ENCODE measurements at places on chromosomes 5 and 9. TPM values are rescaled to one million over a fixed set of nuclear protein-coding genes. Genes with fewer than 3 reads are reported as not detected.
A peak's percentile ranks its signal among the peaks of the same experiment; 100 is the strongest.

ZBTB5 gene
- total RNA-seq = 33.8 TPM

FCN2 gene
- not detected for total RNA-seq

PRLR gene
- total RNA-seq = 6.3 TPM

RNF183 gene
- 1.9 TPM for total RNA-seq

ZBED3 gene
- 7.9 TPM for total RNA-seq

PRR7 gene
- total RNA-seq = 19.9 TPM

PCDHGB2 gene
- 16.6 TPM for total RNA-seq

GRCh38 chr5:73451224-73452130 is 2.9 kb upstream of the FOXD1 start:
- DNase-seq = peak; percentile 72
- peak overlapping the region; percentile 41 for H3K4me3 ChIP-seq
- H3K27me3 ChIP-seq = peaks cover 4% of the 10 kb centered on the region
- no peaks in the 10 kb centered on the region for H3K36me3 ChIP-seq

DNA sequence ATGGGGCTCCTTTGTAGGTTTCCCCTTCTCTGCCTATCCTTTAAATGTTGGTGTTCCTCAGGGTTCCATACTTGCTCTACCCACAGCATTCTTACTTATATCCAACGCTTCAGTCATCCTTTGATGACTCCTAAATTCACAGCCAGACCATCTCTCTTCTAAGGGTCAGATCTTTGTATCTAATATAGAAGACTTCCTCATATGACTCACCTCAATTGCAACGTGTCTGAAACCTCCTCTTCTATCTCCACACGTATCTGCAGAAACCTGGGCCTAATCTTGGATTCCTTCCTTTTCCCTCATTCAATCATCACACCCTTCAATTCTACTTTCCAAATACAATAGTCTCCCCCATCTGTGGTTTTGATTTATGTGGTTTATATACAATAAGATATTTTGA is 68.3 kb downstream of the HMGCR start:
- DNase-seq = no peak
- no peak overlapping the region for H3K4me3 ChIP-seq
- H3K4me1 ChIP-seq = no peaks in the 10 kb centered on the region
- no peak overlapping the region for H3K27ac ChIP-seq

- H3K4me3 ChIP-seq = no peak overlapping the region
- no peak for DNase-seq
- H3K36me3 ChIP-seq = no peaks in the 10 kb centered on the region
Observed at GRCh38 chr5:111255169-111255568, 31.0 kb downstream of the CAMK4 start.

DNA sequence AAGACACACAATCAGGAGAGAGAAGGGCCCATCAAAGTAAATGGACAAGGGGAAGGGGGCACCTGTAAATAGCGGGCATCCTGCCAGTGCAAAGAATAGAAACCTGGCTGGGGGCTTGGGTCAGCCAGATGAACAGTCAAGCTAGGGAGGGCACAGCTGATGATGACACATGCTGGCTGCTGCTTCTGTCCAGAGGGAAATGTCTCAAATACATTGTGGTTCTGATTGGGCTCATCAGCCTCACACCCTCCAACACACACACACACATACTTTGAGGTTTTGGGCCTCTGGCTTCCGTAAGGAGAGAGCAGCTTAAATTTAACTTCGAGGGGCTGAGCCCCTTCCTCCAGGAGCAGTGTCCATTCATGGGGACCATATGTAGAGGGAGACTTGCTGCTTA is 27.6 kb upstream of the SPATA31E1 start:
- no peaks in the 10 kb centered on the region for H3K36me3 ChIP-seq
- no peak overlapping the region for H3K4me3 ChIP-seq
- H3K27ac ChIP-seq = no peak overlapping the region
- H3K4me1 ChIP-seq = no peaks in the 10 kb centered on the region
- no peak for DNase-seq

GRCh38 chr5:67015541-67016191 is 180.9 kb downstream of the CD180 start:
- peaks cover 13% of the 10 kb centered on the region for H3K4me1 ChIP-seq
- H3K27ac ChIP-seq = peak overlapping the region; percentile 26
- no peak overlapping the region for H3K4me3 ChIP-seq
- no peaks in the 10 kb centered on the region for H3K36me3 ChIP-seq
- DNase-seq = no peak

DNA sequence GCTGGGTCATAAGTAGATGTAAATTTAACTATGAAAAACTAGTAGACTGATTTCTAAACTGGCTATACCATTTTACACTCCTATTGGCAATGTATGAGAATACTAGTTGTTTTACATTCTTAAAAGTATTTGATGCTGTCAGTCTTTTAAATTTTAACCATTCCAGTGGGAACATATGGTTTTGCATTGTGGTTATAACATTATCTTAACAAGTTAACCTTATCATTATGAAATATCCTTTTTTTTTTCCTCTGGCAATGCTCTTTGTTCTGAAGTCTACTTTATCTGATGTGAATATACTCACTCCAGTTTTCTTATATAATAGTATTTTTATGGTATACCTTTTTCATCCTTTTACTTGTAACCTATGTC is 548.9 kb upstream of the CLINT1 start:
- no peaks in the 10 kb centered on the region for H3K36me3 ChIP-seq
- no peaks in the 10 kb centered on the region for H3K27me3 ChIP-seq
- H3K4me1 ChIP-seq = no peaks in the 10 kb centered on the region
- H3K4me3 ChIP-seq = no peak overlapping the region
- no peak for DNase-seq

DNA sequence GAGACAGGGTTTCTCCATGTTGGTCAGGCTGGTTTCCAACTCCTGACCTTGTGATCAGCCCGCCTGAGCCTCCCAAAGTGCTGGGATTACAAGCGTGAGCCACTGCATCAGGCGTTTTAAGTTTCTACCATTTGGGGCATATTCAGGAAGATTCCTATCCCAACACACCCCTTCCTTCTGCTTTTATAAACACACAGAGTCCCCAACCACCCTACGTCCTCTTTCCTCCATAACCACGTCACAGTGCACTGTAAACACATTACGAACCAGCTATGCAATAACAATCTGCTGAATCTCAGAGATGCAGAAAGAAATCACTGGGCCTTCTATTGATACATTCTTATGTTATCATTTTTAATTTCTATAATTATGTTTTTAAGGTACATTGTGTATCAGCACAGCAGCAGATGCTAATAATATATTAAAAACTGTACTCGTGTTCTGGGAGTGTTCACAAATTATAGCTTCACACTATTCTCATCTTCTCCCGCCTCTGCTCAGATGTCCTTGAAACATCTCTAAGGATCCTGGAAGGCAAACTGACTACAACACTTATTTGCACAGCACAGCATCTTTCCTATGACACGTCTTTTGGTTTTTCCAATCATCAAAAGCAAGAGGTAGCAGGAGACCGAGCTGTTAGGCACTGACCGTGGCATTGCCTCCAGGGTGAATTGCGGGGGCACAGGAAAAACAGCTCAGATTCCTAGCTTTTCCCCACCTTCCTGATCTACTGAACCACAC is 60.2 kb downstream of the KCNIP1 start:
- no peak overlapping the region for H3K27ac ChIP-seq
- DNase-seq = no peak
- H3K36me3 ChIP-seq = no peaks in the 10 kb centered on the region
- H3K27me3 ChIP-seq = no peaks in the 10 kb centered on the region
- no peak overlapping the region for H3K4me3 ChIP-seq

DNA sequence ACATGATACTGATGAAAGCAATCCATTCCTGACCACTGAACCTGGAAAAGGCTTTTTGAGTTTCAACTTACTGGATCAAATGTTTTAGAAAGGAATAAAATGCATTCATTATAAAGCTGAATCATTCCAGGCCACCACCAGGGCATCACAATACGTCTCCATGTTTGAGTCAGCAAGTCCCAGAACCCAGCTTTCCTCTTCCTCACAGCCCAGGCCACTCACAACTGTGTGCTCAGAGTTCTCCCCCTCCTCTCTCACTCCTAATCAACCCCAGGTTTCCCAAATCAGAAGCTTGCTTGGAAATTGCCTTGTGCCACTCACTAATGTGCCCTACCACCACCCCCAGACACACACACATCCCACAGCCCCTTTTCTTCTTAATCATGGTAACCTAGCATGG is 91.7 kb downstream of the GNA14 start:
- H3K27me3 ChIP-seq = no peaks in the 10 kb centered on the region
- no peak overlapping the region for H3K4me3 ChIP-seq
- H3K27ac ChIP-seq = no peak overlapping the region
- DNase-seq = no peak

DNA sequence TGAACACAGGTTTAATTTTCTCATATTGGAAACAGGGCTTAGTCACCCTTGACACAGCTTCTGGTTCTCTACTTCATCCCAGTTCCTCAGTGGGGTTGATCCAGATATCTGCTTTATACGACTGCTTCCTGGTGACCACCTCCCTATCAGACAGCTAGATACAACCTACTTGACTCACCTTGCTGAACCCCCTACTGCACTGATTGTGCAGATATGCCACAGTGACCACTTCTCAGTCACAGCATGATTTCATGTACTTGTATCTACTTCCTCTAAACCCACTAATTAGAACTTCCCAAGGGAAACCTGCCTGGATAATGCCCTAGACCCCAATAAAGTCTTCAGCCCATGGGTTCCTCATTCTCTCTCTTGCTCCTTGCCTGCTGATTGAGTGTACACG is 18.4 kb upstream of the RFK start:
- no peaks in the 10 kb centered on the region for H3K27me3 ChIP-seq
- H3K36me3 ChIP-seq = no peaks in the 10 kb centered on the region
- no peaks in the 10 kb centered on the region for H3K4me1 ChIP-seq
- no peak overlapping the region for H3K4me3 ChIP-seq

DNA sequence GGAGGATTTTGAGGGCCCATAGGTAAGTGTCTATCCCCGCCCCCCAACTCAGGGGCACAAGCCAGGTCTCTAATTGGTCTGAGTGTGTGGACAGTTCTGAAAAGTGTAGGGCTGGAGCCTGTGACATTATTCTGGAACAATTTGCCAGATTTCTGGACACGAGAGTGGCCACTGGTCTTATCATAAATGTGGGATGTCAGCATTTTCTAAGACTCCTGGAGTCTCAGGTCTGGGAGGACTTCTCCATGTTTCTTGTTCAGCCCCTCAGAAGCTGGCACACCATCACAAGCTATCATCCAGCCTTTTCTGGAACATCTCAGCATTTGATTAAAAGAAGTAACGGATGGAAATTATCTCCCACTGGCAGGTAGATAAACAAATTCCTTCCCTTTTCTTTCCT is 141.4 kb downstream of the SEC61B start:
- peaks cover 12% of the 10 kb centered on the region for H3K4me1 ChIP-seq
- H3K36me3 ChIP-seq = no peaks in the 10 kb centered on the region
- no peak overlapping the region for H3K27ac ChIP-seq
- H3K4me3 ChIP-seq = no peak overlapping the region
- H3K27me3 ChIP-seq = no peaks in the 10 kb centered on the region

- no peaks in the 10 kb centered on the region for H3K27me3 ChIP-seq
- H3K36me3 ChIP-seq = no peaks in the 10 kb centered on the region
- H3K27ac ChIP-seq = no peak overlapping the region
- no peak for DNase-seq
- H3K4me3 ChIP-seq = no peak overlapping the region
- peaks cover 8% of the 10 kb centered on the region for H3K4me1 ChIP-seq
Observed at GRCh38 chr5:14779975-14780374, 91.6 kb downstream of the ANKH start.

GRCh38 chr5:141788296-141788970 is 89.8 kb downstream of the PCDH1 start:
- H3K27ac ChIP-seq = no peak overlapping the region
- H3K4me1 ChIP-seq = no peaks in the 10 kb centered on the region
- H3K4me3 ChIP-seq = no peak overlapping the region
- no peak for DNase-seq

DNA sequence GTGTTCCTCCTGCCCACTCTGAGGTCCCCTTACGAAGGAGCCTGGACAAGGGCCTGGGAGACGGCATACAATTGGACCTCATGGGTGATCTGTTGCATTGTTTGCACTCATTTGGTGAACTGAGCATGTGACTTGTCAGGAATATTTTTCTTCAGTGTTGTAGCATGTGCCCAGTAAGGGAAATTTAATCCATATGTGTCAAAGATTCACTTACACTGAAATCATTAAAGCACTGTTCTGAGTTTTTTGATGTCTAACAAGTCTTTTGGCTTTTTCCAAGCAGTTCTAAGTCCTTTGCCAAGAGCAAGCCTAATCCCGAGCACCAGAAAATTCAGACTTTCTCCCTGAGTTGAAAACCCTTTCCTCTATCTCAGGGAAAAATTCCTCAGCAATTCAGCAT is 61.6 kb upstream of the RPS23 start:
- no peak overlapping the region for H3K27ac ChIP-seq
- DNase-seq = no peak
- no peak overlapping the region for H3K4me3 ChIP-seq
- no peaks in the 10 kb centered on the region for H3K27me3 ChIP-seq

GRCh38 chr5:116509483-116510244 is 65.0 kb downstream of the SEMA6A start:
- H3K27ac ChIP-seq = peak overlapping the region; percentile 39
- no peaks in the 10 kb centered on the region for H3K36me3 ChIP-seq
- H3K4me3 ChIP-seq = no peak overlapping the region
- H3K27me3 ChIP-seq = no peaks in the 10 kb centered on the region
- no peak for DNase-seq

DNA sequence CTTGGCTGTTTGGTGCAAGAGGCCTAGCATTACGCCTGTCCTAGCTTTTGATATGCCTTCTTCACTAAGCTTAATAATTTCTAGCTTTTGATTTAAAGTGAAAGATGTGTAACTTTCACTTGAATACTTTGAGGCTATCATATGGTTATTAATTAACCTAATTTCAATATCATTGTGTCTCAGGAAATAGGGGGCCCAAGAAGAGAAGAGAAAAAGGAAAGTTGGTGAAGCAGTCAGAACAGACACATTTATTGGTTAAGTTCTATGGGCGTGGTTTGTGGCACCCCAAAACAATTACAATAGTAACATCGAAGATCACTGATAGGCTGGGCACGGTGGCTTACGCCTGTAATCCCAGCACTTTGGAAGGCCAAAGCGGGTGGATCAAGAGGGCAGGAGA is 40.9 kb upstream of the F2RL2 start:
- H3K36me3 ChIP-seq = no peaks in the 10 kb centered on the region
- no peak overlapping the region for H3K4me3 ChIP-seq
- H3K27me3 ChIP-seq = no peaks in the 10 kb centered on the region
- no peaks in the 10 kb centered on the region for H3K4me1 ChIP-seq

GRCh38 chr9:72955126-72955455 is 2.2 kb upstream of the ALDH1A1 start:
- peak overlapping the region; percentile 75 for H3K27ac ChIP-seq
- H3K4me3 ChIP-seq = no peak overlapping the region
- DNase-seq = no peak
- no peaks in the 10 kb centered on the region for H3K36me3 ChIP-seq
- H3K27me3 ChIP-seq = no peaks in the 10 kb centered on the region
- peaks cover 17% of the 10 kb centered on the region for H3K4me1 ChIP-seq
